ENCODE measurements at places on chromosomes 16 and 17. TPM values are rescaled to one million over a fixed set of nuclear protein-coding genes. Genes with fewer than 3 reads are reported as not detected.

- no peak for DNase-seq
Measured at GRCh38 chr16:72389791-72390190, 217.8 kb upstream of the PMFBP1 start.

GRCh38 chr16:66660422-66661209 lies 35.9 kb downstream of the CMTM4 start:
- DNase-seq, result peak; percentile 14

Gene ABCC11
- total RNA-seq, result not detected

DNA sequence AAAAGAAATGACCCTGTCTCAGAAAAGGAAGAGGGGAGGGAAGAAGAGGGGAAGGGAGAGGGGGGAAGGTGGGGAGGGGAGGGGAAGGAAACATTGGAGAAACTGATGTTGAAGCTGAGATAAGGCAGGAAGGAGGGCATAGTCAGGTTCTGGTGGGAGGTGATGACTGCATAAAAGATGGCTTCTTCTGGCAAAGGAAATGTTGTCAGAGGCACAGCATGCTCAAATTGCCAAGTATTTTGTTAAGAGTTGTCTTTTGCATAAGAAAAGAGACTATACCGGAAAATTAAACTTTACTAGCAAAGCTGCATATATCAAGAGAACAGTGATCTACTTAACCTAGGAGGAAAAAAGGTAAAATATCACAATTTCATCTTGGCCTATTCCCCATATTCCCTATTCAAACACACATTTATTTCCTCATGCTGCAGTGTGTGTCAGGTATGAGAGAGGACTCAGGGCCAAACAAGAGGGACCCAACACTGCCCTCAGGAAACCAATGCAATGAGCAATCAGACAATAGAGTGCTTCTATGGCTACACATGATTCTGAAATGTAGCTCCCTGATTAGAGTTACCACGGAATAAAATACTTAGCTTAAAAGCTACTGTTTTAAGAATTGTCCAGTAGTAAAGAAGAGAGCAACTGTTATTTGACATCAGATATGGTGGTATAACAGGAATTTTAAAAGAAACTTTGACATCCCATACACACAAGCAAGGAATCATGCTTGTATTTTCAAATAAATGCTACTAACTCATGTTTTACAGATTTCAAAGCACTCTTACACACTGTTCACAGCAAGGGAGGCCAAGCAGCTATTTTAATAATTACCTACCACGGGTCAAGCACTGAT lies 80.9 kb downstream of the PARN start:
- no peak for DNase-seq

Gene GPRC5B
- total RNA-seq, result 0.16 TPM

Gene CACNG1
- total RNA-seq, result not detected

Gene MFAP4
- not detected for total RNA-seq

Gene DOC2B
- 0.97 TPM for total RNA-seq

DNA sequence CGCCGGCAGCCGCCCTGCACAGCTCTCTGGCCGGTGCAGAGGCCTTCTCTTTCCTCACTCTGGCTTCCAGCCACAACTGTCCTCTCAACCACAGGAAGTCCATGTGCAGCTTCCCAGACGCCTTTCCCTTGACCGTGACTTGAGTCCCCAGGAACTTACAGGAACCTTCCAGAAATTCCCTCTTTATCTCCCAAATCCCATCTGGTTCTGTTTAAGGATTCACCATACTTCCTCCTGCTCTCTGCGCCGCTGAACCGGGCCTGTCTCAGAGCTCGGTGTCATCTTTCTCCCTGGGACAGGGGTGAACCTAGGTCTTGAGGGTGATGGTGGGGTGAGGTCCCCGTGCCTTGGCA lies 65.2 kb upstream of the ZNF469 start:
- DNase-seq, result no peak

DNA sequence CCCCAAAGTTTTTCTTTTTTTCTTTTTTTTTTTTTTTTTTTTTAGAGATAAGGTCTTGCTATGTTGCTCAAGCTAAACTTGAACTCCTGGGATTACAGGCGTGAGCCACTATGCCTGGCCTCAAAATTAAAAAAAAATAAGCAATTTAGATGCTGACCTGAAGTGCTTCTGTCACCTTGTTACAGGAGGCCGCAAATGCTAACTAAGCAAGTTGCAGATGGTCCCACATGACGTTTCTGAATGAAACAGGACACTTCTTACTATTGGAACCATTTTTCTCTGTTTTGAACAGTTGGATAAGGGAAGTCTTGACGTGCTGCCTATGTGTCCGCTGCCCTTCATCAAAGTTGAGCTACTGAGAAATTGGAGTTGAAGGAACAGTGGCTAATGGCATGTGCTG lies 8.8 kb downstream of the ANKRD40CL start:
- DNase-seq, result no peak

DNA sequence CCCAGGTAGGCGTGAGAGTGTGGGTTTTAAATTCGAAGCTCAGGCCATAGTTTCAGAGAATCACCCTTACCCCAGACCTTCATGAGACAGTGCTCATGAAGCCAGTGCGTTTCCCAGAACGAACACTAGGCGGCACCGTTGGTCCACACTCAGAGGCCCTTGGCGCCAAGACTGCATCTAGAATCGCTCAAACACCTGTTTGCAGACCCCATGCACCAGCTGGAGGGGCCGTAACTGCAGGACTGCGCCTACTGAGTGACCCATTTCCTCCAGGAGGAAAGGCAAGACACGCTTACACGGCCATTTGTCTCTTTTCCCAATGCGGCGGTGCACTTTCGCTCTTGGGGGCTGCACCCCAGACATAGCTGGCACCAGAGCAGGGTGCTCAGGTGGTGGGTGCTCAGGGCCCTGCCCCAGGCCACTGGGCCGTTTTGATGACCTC lies 34.0 kb downstream of the ADGRG5 start:
- DNase-seq, result peak; percentile 82

Gene GALR2
- 1.1 TPM for total RNA-seq

DNA sequence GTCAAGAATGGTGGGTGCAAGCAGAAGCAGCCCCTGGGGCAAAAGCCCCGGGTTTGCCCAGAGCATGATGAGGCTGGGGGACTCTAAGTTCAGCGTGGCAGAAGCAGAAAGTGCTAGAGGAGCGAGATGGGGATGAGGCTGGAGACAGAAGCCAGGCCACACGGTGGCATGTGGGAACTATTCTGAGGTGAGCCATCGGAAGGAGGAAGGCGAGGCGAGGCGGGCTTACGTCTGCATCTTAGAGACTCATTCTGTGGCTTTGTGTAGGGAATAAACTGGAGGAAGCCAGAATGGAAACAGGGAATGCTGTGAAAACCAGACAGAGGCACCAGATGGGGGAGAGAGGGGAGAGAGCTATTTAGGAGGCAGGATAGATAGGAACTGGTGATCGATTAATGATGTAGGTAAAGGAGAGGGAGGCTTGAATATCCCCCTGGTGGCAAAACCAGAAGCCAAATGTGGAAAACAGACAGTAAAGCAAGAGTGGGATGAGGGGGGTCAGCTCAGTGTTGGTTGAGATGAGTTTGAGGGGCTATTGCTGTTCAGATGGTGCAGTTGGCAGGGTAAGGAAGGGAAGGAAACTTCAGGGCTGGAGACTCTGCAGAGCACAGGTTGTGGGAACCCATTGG lies 3.1 kb upstream of the TNFSF13 start:
- no peak for DNase-seq

- no peak for DNase-seq
Measured at GRCh38 chr16:54444851-54445458, 158.4 kb upstream of the IRX3 start.

- DNase-seq, result no peak
Measured at GRCh38 chr16:79994418-79994817, 393.9 kb upstream of the MAF start.

GRCh38 chr17:45410144-45411091 lies 22.3 kb downstream of the ARHGAP27 start:
- DNase-seq, result no peak

GRCh38 chr16:85025781-85026653 lies 1.6 kb upstream of the KIAA0513 start:
- no peak for DNase-seq

Gene DLX4
- total RNA-seq, result 0.51 TPM

DNA sequence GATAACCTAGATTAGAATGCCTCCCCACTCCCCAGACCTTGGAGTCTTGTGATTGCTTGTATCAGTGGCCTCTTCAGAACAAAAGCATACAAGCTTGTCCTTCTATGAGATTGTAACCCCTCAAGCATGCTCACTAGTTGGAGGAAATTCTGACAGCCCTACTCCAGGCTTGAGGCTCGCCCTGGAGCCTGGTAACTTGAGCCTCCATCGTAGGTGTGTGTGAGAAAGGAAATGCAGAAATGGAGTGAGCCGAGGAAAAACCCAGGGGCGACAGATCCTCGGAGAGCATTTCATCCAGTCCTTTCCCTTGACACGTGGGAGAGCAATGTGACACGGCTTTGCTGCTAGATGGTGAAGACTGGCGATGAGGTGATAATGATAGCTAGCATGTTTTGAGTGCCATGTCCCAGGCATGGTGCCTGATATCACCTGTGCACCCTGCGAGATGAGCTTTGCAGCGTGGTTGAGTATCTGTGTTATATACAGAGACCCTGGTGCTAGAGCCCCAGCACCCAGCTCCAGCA lies 31.2 kb downstream of the GNAO1 start:
- DNase-seq, result no peak

- DNase-seq, result no peak
Measured at GRCh38 chr17:73962308-73962707, 241.2 kb upstream of the RPL38 start.

GRCh38 chr17:1123921-1124715 lies 55.7 kb downstream of the ABR start:
- no peak for DNase-seq

DNA sequence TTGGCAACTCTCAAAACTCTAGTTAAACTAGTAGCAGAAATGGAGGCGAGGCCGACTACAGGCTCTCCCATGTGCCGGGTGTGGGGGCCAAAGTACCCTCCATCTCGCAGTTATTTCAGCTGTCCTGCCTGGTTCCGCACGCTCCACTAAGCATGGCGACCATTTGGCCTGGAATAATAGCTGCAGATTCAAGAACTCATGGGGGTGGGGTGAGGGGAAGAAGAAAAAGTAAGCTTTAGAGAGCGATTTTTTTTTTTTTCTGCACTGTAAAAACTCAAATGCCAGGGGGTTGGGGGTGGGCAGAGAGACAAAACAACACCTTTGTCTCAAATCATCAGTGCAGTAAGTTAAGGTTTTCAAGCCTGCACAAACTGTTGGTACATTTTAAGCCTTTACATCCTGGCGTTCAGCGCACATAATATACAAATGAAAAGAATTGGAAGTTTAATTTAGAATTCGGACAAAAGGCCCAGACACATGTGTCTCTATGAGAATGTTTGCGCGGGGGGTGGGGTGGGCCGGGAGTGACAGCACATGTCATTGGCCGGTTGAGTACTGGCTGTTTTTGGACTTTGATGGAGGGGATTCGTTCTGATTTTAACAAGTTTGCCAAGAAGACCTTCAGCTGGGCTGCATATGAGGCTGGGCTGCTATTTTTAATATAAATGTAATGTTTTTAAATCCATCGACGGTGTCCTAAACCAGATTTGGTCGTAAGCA lies 694.7 kb upstream of the SALL1 start:
- DNase-seq, result no peak

Gene KRT38
- not detected for total RNA-seq

Gene ZMYND15
- total RNA-seq, result 0.18 TPM

DNA sequence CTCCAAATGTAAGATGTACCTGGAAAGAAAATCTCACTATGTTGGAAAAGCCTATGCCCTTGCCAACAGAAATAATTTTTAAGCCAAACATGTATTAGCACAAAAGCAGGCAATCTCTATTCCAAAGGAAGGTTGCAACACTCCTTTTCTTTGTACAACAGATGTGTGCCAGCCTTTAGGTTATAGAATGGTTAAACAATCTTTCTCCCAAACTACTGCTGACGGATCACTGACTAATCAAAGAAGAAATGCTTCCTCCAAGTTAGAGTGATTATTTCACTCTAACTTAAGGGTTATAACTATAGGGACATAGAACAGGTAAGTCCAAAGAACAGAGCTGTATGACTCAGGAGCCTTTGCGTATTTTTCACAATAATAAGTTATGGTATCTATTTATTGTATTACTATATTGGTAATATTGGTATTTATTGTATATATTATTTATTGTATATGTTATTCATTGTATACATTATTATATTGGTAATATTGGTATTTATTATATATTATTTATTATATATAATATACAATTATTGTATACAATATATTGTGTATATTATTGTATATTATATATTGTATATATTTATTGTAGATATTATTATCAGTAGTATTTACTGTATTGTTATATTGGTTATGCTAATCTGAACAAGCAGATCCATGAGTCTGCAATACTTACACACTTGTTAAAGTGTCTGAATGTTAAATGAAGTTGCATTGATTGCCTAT lies 36.7 kb upstream of the ABCA5 start:
- no peak for DNase-seq

Gene KRTAP2-1
- not detected for total RNA-seq

- DNase-seq, result no peak
Measured at GRCh38 chr16:2160915-2161551, 5.5 kb downstream of the TRAF7 start.

- no peak for DNase-seq
Measured at GRCh38 chr17:47697906-47698711, 4.1 kb downstream of the TBKBP1 start.

DNA sequence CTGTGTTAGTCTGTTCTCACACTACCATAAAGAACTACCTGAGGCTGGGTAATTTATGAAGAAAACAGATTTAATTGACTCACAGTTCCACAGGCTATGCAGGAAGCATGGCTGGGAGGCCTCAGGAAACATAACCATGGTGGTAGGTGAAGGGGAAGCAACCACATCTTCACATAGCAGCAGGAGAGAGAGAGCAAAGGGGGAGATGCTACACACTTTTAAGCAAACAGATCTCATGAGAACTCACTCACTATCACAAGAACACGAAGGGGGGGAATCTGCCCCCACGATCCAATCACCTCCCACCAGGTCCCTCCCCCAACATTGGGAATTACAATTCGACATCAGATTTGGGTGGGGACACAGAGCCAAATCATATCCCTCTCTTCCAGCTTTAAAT lies 31.8 kb upstream of the NXPH3 start:
- no peak for DNase-seq

GRCh38 chr17:66904760-66905624 lies 59.5 kb upstream of the CACNG4 start:
- DNase-seq, result no peak

Gene ANKRD40CL
- 0.99 TPM for total RNA-seq

DNA sequence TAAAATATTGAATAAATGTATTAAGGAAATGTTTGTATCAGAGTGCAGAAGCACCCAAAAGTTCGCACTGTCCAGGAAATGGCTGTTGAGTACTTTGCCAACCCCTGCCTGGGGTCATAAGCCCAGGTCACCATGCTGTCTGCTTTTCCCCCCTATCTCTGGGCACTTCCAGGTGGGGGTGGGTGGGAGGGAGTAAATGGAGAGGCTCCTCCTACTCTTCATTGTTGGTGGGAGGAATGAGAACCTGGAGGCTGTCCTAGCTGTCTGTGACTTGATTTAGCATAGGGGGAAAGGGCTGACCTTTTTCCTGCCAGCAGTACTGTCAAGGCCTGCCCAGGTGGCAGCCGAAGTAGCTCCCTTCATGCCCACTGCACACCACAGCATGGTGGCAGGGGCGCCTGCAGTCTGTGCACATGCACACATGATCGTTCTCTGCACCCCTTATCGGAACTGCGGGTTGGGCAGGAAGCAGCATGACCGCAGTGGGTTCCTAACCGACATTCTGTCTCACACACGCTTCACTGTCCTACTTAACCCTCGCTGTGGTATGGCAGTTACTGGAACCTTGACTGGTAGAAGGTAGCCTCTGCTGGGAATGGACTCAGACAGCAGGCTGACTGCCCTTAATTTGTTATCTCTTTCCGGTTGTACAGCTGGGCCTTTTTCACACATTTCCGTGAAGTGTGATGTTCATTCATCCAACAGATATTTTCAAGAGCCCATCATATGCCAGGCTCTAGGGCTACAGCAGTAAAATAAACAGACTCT lies 41.5 kb downstream of the LDHD start:
- no peak for DNase-seq

Gene CCL11
- not detected for total RNA-seq

Data from HT-29 (cell line).